AG09309 (cell line): ENCODE measurements at places on chromosomes 4 and X.

DNA sequence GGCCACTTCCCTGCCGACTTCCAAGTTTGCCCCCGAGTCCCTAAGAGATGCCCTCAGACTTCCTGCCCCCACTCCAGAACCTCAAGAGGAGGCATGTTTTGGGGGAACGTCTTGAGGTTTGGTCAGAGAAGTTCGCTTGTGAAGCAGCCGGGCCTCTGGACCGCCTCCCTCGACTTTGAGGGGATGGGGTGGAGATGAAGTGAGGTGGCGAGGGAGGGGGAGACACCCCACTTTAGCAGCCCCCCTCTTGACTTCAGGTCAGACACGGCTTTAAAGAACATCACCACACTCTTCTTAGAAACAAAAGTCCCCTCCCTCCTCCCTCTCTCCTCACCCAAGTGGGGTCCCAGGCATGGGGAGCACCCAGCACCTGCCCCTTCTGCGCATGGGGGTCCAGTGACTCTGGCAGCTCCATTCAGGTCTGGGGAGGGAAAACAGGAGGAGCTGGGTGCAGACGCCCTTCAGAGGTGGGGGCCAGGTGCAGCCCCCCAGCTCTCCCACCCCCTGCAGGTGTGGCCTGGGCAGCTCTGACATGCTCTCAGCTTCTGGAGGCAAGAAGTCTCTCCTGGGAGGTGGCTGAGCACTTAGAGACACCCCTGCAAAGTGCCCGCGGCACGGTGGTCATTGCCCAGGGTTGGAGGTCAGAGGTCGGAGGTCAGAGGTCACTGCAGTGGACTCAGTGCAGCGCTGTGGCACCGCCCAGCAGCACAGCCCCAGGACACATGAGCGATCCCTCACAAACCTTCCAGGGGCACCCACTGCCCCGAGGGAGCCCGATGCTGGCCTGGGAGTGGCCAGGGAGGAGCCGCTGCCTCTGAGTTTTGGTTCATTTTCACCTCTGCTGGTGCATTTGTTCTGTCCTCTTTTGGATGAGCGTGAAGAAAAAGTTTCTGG lies 108.8 kb downstream of the CPZ start:
- DNase-seq = no peak

DNA sequence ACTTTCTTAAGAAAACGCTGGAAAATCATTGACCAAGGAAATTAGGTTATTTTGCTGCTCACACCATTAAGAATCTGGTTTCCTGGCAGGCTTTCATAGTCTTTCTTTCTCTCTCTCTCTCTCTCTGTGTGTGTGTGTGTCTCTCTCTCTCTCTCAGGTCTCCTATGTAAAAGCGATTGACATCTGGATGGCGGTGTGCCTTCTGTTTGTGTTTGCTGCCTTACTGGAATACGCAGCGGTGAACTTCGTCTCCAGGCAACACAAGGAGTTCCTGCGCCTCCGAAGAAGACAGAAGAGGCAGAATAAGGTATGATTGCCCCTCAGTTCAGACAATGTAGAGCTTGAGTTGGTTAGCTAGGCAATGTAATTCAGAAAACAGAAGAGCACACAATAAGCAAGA lies 161.2 kb downstream of the GLRA2 start:
- no peak for DNase-seq

DNA sequence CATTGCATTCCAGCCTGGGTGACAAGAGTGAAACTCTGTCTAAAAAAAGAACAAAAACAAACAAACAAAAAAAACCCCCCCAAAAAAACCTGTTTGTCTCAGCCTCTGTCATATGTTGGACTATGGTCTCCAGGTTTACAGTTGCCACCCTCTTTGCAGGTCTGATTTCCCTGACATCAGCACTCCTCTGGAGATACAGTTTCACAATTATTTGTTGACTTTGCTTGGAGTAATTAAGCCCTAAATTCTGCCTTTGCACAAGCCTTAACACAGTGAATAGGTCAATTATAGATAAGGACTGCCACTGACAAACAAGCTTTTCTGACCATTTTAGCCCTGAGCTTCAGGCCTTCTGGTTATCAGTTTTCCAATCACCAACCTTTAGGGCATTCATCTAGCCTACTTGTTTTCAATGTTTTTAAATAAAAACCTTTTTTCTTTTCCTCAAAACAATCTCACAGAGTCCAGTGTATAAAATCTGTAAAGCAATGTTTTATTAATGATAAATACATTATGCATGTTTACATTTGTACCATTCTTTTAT lies 20.4 kb upstream of the MAPK10 start:
- DNase-seq = no peak

DNA sequence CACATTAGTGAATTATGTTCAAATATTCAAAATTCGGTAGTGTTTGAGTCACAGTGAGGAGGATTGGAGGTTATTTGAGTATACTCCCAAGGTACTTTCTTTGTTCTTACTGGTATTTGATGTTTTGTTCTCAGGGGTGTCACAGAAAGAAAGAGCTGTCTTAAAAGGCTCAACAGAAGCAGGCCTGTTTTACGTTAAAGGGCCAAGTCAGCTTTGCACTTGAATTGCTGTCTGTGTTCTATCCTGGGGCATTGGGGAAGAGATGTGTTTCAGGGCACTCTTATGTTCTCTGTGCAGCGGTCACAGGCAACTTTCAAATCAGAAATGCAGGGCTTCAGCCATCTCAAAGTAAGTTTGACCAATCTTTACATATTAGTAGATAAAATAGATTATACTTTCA lies 1113.1 kb upstream of the LCORL start:
- DNase-seq = no peak

- DNase-seq = no peak
Observed at GRCh38 chr4:101370663-101371210, 23.4 kb upstream of the PPP3CA start.

DNA sequence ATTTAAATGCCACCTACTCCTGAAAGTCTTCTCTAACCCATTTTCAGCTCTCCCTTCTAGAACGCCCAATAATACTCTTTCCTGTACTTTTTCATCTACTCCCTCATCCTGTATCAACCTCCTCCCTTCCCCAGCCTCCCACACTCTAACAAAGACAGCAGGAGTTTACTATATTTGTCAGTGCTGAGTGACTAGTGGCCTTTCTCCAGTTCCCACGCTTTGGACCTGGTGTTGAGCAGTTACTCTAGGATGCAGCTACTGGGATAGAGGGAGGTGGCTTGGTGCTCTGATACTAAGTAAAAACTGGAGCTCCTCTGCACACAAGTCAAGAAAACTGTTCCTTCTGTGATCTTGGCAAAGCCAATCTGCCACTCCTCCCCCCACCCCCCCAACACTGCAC lies 36.1 kb upstream of the KLHL13 start:
- no peak for DNase-seq

DNA sequence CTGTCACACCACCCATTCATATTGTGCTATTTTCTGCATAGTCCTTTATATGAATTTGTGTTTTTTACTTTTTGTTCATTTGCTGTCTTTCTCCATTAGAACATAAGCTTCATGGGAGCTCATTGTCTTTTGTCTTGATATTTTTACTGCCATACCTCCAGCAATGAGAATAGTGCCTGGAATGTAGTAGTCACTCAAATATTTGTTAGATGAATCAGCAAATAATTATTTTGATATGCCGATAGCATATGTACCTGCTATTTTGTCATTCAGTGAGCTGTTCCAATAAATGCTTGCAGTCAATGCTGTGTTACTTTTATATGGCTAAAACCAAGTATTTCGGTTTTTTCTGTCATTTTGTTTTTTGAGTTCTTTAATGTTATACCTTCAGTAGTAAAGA lies 43.5 kb upstream of the SLC25A31 start:
- DNase-seq = no peak

- DNase-seq = no peak
Observed at GRCh38 chrX:129108936-129109335, 414.4 kb downstream of the SMARCA1 start.

DNA sequence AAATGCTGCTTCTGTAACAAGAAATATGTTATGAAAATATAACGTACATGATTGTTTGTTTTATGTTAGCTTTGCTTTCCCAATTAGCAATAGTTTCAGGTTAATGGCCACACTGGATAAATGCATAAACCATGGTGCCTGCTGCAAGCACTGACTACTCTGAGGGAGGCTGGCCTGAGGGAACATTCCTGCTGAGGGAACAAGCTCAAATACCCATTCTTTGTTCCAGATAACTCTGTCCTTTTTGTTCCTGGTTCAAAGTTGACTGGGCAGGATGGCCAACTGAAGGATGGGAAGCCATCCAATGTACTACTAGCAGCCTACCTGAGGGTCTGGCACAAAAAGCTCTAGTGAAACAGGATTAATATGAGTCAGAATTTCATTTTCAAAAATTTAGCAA lies 37.5 kb downstream of the NUP62CL start:
- DNase-seq = no peak

- DNase-seq = no peak
Observed at GRCh38 chr4:26911254-26911653, 50.6 kb downstream of the STIM2 start.

DNA sequence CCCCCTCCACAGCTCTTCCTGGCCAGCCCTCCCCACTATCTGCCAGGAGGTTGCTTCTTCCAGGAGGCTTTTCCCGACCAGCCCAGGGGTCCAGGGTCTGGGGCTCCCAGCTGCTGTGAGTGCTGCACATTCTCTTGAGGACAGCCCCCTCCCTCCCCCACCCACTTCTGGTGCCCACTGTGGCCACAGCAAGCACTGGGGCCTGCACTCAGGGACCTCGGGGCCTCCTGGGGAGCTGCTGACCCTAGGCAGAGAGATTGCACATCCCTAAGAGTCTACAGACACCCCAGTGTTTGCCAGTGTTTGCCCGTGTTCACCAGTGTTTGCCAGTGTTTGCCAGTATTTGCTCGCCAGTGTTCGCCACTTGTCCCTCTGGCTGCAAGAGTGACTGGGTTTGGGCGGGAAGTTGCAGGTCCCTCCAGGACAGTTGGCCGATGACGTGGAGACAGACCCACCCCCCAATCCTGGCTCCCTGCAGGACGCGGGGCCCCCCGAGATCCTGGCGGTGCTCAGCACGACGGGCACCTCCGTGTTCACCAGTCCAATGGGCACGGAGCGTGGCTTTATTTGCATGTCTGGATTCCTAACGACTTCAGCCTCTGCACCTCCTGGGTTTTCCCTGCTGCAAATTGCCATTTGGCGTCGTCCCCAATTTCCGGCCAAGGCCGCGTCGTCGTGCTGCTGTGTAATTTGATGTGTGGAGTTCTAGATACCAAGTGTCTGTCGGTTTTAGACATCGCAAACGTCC lies 87.5 kb upstream of the NKX1-1 start:
- no peak for DNase-seq

GRCh38 chrX:335758-336155 lies 17.2 kb upstream of the GTPBP6 start:
- no peak for DNase-seq
